ENCODE measurements at places on chromosomes 2 and 18.

GRCh38 chr2:54941248-54941984, 108.8 kb downstream of the RTN4 start:
- no peaks in the 10 kb centered on the region for H3K27me3 ChIP-seq
- H3K4me3 ChIP-seq, result no peak overlapping the region
- H3K4me1 ChIP-seq, result peaks cover 21% of the 10 kb centered on the region
- H3K36me3 ChIP-seq, result no peaks in the 10 kb centered on the region
- no peak for DNase-seq
- H3K27ac ChIP-seq, result no peak overlapping the region

DNA sequence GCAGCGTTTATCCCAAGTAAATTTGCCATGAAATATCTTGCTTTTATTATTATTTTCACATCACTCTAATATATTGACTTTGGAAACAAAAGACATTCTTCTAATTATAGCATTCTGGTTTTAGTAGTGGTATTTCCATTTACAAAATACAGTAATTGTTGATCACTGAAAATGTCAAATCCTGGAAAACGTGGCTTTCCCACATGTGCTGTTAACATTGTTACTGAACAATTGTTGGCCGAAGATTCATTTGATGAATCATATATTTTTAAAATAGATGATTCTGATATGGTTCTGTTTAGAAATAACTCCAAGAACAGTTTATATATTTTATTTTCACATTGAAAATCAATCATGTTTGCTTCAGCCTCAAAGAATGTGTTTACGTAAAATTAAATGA, 32.9 kb downstream of the SP140 start:
- no peak overlapping the region for H3K27ac ChIP-seq
- H3K4me1 ChIP-seq, result no peaks in the 10 kb centered on the region
- DNase-seq, result no peak
- no peaks in the 10 kb centered on the region for H3K36me3 ChIP-seq
- no peaks in the 10 kb centered on the region for H3K27me3 ChIP-seq

GRCh38 chr2:202023198-202023903, 10.3 kb upstream of the FZD7 start:
- H3K36me3 ChIP-seq, result no peaks in the 10 kb centered on the region
- no peaks in the 10 kb centered on the region for H3K27me3 ChIP-seq
- no peaks in the 10 kb centered on the region for H3K4me1 ChIP-seq
- no peak overlapping the region for H3K27ac ChIP-seq

- H3K36me3 ChIP-seq, result no peaks in the 10 kb centered on the region
- H3K4me1 ChIP-seq, result peaks cover 4% of the 10 kb centered on the region
- peaks cover 78% of the 10 kb centered on the region for H3K27me3 ChIP-seq
- H3K27ac ChIP-seq, result peak overlapping the region; percentile 77
These were observed 180.2 kb downstream of the INHBB start for GRCh38 chr2:120526047-120526562.

DNA sequence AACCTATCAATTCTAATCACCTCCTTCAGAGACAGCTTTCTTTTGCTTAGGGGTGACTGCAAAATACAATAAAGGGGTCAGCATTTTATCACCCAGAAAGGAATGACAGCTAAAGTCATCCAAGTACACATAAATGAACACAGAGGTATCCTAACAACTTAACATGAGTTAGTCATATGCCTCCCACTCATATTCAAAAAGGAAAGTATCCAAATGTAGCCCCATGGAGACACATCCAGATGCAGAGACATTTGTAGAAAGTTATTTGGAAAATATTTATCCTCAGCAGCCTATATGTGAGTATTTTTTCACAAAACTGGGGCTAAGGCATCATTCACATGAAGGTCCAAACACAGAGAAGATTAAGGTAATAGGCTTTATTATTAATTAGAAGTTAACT, 1579.7 kb upstream of the SLC39A10 start:
- H3K36me3 ChIP-seq, result no peaks in the 10 kb centered on the region
- no peak for DNase-seq
- no peak overlapping the region for H3K27ac ChIP-seq
- H3K4me1 ChIP-seq, result no peaks in the 10 kb centered on the region
- H3K4me3 ChIP-seq, result no peak overlapping the region
- no peaks in the 10 kb centered on the region for H3K27me3 ChIP-seq

DNA sequence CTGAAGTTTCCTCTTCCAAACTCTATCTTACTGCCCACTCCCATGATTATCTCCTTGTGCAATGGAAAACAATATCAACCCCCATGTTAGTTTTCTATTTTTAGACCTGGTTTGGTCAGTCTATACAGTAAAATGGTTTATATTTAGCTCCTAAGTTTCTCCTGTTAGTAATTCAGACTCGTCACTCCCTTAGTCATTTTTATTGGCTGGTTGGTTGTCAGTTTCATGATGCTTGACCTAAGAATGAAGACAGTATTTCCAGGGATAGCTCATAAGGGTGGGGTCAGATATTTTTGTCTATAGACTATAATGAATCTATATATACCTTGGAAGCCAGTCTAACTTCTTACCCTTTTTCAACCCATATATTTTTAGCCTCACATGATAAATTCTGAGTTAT, 61.4 kb upstream of the NEUROD1 start:
- H3K4me3 ChIP-seq, result no peak overlapping the region
- H3K27ac ChIP-seq, result no peak overlapping the region
- no peaks in the 10 kb centered on the region for H3K4me1 ChIP-seq
- H3K27me3 ChIP-seq, result no peaks in the 10 kb centered on the region
- DNase-seq, result no peak
- no peaks in the 10 kb centered on the region for H3K36me3 ChIP-seq

- H3K4me3 ChIP-seq, result no peak overlapping the region
- H3K27ac ChIP-seq, result no peak overlapping the region
- H3K36me3 ChIP-seq, result no peaks in the 10 kb centered on the region
These were observed 249.4 kb downstream of the GRB14 start for GRCh38 chr2:164371916-164372315.

GRCh38 chr18:33231474-33232317, 208.8 kb downstream of the CCDC178 start:
- no peaks in the 10 kb centered on the region for H3K27me3 ChIP-seq
- no peak overlapping the region for H3K27ac ChIP-seq
- H3K4me1 ChIP-seq, result no peaks in the 10 kb centered on the region
- no peak for DNase-seq

DNA sequence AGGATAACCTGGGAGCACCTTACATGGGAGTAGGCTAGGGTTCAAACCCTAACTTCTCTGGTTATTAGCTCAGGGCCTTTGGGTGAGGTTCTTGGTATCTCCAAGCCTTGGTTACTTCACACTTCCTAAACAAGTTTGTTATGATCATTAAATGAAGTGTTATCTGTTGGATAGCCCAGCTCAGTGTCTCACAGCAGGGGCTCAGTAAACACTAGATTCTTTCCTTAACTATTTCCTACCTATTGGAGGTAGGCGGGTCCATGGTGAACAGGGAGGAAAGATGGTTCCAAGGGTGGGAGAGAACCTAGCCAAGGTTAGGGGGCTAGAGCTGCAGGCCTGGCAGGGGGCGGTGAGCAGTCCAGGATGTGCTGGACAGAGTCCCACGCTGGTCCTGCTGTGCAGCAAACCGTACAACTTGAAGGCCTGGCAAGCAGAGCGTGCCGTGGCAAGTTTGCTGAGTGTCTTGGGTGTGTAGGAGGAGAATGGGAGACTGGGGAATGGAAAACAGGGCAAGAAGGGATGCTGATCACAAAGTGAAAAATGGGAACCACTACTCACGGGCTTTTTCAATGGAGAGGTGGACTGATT, 259.1 kb downstream of the PRKCE start:
- no peak for DNase-seq
- H3K27ac ChIP-seq, result no peak overlapping the region
- no peaks in the 10 kb centered on the region for H3K36me3 ChIP-seq
- no peaks in the 10 kb centered on the region for H3K27me3 ChIP-seq

DNA sequence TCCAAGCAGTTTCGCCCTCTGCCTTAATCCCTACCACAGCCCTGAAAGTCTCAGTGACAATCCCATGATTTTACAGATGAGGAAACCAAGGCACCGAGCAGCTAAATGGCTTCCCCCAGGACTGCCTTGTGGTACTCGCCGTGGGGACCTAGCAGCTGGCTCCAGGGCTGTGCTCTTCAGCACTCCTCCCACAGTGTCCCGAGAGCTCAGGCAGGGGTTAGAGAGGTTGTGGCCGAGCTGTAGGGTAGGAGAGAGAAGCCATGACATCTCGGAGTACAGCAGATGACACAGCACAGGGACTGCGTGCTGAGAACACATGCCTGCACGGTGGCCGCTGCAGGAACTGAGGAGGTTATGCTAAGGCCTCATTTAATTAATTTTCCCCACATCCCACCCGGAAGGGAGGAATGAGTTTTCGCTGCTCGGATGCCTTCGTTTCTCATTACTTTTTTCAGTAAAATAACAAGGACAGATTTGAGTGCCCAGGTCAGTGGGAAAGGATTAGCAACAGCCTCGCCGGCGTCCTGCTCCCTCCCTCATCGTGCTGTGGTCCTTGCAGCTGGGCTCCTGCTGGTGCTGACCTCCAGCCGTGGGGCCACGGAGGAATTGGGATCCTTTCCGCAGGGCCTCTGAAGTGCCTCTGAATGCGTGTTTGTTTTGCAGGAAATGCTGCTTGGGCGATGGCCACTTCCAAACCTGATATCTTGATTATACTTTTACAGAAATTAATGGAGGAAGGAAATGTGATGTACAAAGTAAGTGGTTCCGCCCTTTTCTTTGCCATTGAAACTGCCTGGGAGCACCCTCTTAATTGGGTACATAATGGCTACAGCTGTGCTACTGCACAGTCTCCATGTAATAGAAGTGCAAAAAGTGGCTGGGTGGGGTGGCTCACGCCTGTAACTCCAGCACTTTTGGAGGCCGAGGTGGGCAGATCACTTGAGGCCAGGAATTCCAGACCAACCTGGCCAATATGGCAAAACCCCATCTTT, 61.2 kb downstream of the WDSUB1 start:
- peaks cover 9% of the 10 kb centered on the region for H3K36me3 ChIP-seq
- no peaks in the 10 kb centered on the region for H3K27me3 ChIP-seq
- DNase-seq, result no peak
- no peak overlapping the region for H3K4me3 ChIP-seq
- H3K4me1 ChIP-seq, result peaks cover 9% of the 10 kb centered on the region

- H3K27me3 ChIP-seq, result no peaks in the 10 kb centered on the region
- H3K27ac ChIP-seq, result no peak overlapping the region
- no peaks in the 10 kb centered on the region for H3K36me3 ChIP-seq
- DNase-seq, result no peak
- H3K4me3 ChIP-seq, result no peak overlapping the region
These were observed 231.6 kb upstream of the NT5C1B start for GRCh38 chr2:18820966-18821365.

GRCh38 chr2:12032398-12032797, 286.0 kb downstream of the LPIN1 start:
- no peak for DNase-seq
- no peaks in the 10 kb centered on the region for H3K36me3 ChIP-seq
- no peak overlapping the region for H3K27ac ChIP-seq
- no peak overlapping the region for H3K4me3 ChIP-seq

GRCh38 chr2:236677368-236677767, 107.7 kb downstream of the ACKR3 start:
- no peak overlapping the region for H3K27ac ChIP-seq
- no peaks in the 10 kb centered on the region for H3K36me3 ChIP-seq
- no peaks in the 10 kb centered on the region for H3K27me3 ChIP-seq
- DNase-seq, result no peak

- H3K27me3 ChIP-seq, result no peaks in the 10 kb centered on the region
- no peak overlapping the region for H3K27ac ChIP-seq
- no peak for DNase-seq
These were observed 264.0 kb upstream of the EPHA4 start for GRCh38 chr2:221836095-221836494.

- no peak overlapping the region for H3K27ac ChIP-seq
- DNase-seq, result no peak
- no peaks in the 10 kb centered on the region for H3K4me1 ChIP-seq
- no peaks in the 10 kb centered on the region for H3K27me3 ChIP-seq
These were observed 15.0 kb upstream of the OTOF start for GRCh38 chr2:26492749-26493515.

DNA sequence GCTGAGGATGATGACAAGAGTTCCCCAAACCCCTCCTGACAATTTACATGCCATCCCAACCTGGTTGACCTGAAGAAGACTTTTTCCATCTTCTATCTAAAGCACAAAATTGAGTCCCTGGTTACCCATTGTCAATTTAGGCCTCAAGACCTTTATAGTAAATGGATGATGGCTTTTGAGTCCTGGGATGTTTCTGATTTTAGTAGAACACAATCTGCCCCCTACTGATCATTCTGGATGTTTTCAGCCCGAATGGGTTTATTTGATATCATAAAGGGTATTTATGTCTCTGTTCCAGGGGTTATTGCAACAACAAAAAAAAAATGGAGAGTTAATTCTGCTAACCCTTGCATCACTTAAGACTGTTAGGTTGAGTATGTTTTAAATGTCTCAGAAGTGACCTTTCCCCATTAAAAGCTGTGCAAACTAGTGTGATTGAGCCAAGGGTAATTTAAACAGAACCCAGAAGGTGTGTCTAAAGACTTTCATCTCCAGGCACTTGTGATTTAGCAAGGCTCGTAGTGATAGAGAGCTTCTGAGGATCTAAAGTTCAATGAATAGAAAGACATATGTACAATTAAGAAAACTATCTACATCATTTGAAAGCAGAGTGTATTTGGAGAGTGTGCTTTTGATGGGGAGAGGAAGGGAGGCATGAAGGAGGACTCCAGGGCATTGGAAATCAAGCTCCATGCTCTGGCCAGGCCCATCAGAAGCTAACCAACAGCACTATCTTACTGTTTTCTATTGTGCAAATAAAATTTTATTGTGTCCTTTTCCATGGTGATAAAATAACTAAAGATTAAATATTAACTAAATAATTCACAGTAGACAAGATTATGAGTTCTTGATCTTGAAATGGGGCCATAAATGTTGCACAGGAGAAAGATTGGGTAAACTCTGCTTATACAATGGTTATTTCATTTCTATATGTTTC, 96.6 kb upstream of the NOSTRIN start:
- H3K36me3 ChIP-seq, result no peaks in the 10 kb centered on the region
- H3K27ac ChIP-seq, result no peak overlapping the region
- DNase-seq, result no peak
- H3K4me3 ChIP-seq, result no peak overlapping the region
- H3K27me3 ChIP-seq, result no peaks in the 10 kb centered on the region
- H3K4me1 ChIP-seq, result no peaks in the 10 kb centered on the region

DNA sequence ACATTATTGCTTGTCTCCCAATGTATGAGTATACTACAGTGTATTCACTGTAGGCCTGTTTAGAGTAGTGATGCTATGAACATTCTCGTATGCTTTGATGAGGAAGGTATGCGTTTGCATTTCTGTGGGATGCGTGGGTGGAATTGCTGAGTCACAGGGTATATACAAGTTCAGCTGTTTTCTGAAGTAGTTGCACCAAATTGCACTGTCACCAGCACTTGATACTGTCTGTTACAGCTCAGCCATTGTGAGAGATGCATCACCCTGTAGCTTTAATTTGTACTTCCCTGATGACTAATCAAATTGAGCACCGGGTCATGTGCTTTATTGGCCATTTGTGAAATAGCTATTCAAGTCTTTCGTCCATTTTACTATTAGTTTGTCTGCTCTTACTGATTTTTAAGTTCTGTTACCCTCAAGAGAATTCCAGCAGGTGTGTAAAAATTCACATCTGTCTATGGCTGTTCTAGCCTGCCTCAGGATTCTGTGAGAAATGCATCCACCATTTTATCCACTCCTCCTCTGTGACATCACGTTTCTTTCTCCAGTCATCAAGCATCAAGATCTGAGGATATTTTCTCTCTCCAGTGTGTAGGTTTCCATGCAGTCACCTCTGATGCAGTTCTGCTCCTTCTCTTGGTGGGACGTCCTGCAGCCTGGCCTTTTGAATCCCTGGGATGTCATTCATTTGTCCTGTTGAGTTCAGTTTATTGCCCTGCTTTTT, 72.5 kb downstream of the DGKD start:
- H3K4me1 ChIP-seq, result peaks cover 12% of the 10 kb centered on the region
- H3K27ac ChIP-seq, result no peak overlapping the region
- no peaks in the 10 kb centered on the region for H3K27me3 ChIP-seq
- H3K4me3 ChIP-seq, result no peak overlapping the region

GRCh38 chr2:149221898-149222297, 108.5 kb upstream of the LYPD6 start:
- no peak for DNase-seq
- H3K4me3 ChIP-seq, result no peak overlapping the region
- H3K27me3 ChIP-seq, result no peaks in the 10 kb centered on the region
- no peak overlapping the region for H3K27ac ChIP-seq
- peaks cover 12% of the 10 kb centered on the region for H3K4me1 ChIP-seq
